ENCODE measurements at places on chromosomes 4 and X.

- DNase-seq = no peak
These were observed 266.6 kb downstream of the ZNF674 start for GRCh38 chrX:46278572-46278971.

- no peak for DNase-seq
These were observed 52.2 kb upstream of the MAMLD1 start for GRCh38 chrX:150310881-150311280.

- peak; percentile 5 for DNase-seq
These were observed 646 bp downstream of the TIGD4 start for GRCh38 chr4:152778656-152779512.

DNA sequence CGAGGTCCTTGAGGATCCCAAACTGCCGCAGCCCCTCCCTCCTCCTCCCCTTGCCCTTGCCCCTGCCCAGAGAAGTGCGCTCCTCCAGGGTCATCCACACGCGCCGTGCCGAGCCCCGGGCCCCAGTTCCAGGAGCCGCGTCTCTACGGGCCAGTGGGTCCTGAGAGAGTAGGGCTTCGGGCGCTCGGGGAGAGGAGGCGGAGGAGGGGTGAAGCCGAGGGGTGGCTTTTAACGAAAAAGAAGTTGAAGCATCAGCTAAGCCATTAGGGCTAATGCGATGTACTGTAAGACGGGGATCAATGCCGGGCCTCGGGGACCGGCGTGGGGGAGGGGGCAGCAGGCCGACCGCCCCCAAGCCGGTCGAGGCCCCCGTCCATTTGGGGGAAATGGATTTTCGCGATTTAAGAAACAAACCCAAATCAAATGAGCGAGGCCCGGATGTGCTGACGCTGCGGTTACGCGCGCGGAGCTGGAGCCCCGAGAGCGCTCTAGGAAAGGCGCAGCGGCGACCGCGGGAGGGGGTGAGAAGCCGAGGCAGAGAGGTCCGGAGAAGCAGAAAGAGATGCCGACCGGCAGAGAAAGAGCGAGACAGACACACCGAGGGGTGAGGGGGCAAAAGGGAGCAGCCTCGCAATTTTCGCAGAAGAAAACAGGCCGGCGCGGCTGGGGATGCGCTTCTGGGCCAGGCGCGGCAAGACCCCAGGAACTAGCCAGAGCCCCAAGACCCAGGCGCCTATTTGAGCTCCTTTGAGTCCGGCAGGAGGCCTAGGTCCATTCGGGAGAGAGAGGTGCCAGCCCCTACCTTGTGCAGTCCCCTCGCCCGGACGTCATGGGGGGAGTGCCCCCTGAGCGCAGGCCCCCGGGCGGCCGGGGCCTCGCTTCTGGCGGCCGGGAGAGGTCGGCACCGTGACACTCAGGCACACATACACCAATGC is 13.6 kb downstream of the HMX1 start:
- no peak for DNase-seq

DNA sequence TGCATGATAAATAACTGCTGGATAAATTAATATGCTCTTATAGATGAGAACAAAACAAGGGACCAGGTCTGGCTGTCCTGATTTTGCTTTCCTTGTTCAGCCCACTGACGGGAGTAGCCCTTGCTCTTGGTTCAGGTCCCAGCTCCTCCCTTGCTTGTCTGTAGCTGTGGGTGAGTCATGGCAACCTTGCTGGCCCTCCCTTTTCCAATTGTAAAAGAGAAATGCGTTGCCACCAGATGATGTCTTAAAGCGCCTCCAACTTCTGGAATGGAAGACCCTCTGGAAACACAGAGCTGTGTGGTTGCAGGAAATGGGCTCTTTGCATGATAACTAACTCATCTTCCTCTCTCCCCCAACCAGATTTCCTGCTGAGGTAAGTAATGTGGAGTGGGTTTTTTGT is 171.4 kb downstream of the AASDH start:
- DNase-seq = no peak

DNA sequence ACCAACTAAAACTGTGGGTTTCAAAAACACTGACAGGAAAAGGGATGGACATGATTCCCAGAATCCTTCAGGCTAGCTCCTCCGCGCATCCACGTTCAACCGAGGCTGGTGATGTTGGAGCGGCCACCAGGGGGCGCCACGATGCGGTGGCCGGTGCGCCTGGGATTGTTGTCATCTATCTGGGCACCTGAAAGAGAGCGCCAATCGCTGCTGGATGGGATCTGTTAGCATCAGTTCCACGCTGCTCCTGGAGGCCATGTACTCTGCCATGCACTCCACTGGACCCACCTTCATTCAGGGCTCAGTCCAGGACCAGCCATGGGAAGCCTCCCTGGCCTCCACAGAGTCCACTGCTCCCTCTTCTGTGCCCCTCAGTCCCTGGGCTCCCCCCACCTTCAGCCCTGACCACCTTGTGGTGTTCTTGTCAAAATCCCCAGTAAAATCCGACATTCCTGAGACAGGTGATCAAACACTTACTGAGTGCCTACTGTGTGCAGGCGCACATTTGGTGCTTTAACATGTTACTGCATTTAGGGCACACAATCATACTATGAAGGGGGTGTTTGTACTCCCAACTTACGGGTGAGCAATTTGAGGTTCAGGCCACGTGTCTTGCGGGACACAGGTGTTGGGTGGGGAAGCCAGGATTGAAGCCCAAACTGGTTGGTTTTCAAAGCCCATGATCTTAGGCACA is 71.1 kb downstream of the CRMP1 start:
- DNase-seq = no peak

DNA sequence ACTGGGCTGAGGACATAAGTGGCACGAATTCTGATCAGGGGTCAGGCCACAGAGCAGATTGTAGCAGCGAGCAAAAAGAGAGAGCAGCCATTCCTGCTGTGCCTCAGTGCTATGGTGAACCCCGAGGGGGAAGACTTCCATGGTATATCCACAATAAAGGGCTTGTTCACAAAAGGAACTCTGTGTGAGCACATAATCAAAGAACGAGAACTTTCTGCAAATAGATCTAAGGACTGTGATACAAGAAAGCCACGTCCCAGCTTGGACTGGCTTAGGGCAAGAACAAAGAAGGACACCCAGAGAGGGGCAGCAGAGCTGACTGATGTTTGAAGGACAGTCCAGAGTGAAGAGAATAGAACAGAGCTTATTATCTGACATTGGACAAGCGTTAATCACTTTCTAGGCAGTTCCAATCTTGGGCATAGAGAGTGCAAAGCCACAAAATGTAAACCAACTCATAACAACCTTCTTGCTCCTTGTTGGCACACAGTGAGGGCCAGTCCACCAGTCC is 24.0 kb downstream of the PPEF2 start:
- DNase-seq = no peak

DNA sequence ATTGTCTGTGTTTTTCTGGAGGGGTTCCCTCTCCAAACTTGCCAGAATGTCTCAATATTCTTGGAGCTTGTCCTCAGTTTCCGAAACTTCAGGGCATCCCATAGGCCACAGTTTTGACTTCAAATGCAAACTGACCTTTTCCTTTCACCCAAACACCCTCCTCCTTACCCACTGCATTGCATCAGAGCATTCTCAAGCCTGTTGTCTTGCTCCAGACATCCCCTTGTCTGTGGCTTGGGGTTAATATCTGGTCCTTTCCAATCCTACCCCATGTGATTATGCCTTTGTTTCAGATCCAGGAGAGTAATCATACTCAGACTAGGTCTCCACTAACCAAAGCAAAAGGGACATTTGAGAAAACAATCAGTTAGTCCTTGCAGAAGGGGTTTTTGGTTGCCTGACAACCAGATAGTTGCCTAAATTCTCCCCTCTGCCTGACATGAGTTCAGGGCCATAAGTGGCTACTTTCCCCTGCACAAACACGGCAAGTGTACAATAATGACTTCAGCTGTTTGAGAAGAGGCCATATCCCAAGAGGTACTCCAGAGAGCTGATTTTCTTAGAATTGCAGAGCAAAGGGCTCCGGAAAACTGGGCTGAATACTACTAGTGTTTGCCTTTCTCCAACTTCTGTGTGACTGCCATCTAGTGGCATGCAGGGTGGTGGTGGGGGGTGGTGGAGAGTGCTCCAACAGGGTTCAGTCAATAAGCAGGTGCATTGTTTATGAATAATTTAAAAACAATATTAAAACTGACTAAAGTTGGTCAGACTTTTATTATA is 130.2 kb downstream of the CHRDL1 start:
- no peak for DNase-seq

- DNase-seq = no peak
These were observed 45.2 kb downstream of the HTRA3 start for GRCh38 chr4:8314691-8315255.

- no peak for DNase-seq
These were observed 26.6 kb downstream of the NLGN3 start for GRCh38 chrX:71171110-71171801.

- no peak for DNase-seq
These were observed 26.3 kb downstream of the MAEA start for GRCh38 chr4:1315836-1316536.

DNA sequence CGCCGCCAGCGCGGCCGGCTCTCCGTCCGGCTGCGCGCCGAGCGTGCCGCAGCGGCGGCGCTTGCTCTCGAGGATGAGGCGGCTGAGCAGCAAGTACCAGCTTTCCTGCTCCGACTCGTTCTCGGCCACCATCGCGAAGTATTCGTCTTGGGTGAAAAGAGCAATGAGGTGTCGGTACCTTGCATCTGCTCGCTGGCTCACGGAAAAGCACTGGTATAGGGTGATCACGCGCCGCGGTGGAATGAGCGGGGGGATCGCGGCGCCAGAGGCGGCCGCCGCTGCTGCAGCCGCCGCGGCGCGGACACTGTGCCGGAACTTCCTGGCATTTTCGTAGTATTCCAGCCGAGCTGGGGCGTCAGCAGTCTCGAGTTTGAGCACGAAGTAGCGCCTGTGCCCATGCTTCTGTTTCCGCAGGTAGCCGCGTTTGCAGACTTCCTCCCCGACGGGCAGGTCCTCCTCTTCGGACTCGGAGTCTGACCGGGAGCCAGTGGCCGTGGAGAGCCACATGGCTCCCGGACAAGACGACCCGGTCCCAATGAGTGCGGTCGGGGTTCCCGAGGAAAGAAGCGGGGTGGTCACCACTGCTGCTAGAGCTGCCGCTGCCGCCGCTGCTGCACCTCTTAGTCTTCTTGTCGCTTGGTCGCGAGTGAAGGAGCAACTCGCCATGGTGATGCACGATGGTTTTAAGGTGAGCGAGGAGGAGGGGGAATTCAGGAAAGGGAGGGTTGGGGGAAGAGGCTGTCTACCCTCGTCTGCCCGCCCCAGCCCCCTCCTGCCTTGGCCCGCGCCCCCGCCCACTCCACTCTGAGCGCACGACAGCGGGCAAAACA is 469 bp downstream of the IRS4 start:
- no peak for DNase-seq

DNA sequence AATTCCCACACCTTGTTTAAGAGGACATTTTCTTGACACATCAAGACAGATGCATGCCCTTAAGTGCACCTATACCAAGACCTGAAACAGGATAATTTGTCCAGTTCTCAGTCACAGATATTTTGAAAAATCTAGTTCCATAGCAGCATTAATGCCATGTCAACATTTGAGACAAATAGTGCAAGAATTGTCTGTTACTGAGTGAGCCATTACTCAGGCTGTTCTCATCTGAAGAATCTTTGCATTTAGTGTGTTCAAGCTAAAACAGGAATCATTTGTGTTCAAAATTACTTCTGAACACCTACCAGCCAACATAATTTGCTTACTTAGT is 354.9 kb downstream of the KCNIP4 start:
- DNase-seq = no peak

DNA sequence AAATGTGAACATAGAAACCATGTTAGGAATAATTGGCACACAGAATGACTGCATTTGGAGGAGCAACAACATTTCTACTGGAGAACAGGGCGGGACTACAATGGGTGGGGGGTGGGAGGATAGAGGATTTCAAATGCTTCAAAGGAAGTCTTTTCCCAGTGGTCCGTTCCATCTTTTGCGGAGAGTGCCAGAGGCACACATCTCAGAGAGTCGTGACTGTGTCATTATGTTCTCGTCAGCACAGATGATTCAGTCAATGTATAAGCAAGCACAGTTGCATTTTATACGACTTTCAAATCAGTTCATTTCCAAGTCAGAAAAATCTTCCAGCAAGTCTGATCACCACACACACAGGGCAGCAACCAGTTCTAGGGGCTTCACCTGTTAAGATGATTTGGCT is 22.7 kb upstream of the GPR50 start:
- DNase-seq = no peak

DNA sequence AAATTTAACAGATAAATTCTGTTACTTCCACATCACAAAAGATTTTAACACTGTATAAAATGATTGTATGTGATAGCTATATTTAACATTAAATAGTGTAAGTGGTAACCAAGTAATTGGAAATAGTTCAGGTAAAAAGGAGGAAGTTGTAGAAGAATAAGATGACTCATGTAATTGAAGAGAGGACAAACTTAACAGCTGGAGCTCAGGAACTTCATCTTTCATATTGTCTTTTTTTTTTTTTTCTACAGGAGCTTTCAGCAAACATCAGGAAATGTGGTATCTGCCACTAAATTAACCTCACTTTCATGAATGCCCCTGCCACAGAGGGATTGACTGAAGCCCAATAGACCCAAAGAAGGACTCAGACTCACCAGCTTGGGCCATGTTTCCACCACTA is 188.4 kb upstream of the VEGFC start:
- no peak for DNase-seq

DNA sequence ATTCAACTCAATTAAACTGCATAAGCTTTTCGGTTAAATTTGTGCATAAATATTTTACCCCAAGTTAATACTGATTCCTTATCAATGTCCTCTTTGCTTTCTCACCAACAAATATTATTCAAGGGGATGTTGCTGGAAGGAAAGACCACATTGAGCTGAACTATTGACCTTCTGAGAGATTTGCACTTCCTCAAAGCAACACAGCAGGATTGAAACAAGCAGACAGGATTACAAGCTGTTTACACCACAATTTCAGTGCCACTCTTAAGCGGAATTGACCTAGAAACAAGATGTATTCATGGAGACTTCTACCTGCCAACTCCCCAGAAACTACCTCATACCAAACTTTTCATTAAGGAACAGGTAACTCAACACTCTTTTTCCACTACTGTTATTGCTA is 96.5 kb upstream of the DUSP21 start:
- no peak for DNase-seq

DNA sequence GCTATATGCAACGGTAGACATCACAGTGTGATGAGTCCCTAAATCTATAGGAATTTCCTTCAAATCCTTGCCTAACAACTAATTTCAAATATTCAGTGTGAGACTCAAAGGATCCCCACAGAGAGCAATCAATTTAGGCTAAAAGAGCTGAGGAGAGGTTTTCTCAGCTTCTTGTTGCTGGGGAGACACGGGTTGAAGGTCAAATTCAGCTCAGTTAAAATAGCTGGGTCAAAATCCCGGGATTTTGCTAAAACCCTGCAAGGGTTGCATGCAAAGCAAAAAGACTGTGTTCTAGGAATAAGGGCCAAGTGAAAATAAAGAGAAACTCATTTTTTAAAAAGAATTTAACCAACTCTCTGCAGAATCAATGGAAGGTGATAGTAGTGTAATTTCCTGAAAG is 1073.4 kb downstream of the NLGN4X start:
- no peak for DNase-seq

DNA sequence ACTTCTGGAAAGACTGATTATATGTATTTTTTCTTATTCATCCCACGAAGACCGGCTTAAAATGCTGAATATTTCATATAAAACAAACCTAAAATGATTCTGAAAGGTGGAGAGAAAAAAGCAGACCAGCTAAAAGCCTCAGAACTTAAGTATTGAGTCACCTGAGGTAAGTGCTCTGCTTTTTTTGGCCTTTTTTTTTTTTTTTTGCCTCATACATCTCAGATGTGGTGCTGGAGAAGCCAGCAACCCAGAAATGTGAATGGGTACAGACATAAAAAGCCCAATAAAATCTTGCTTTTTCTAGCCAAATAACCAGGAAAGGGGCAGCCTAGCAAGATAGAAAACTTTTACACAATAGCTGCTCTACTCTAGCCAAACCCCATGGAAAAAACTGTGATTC is 57.0 kb downstream of the RLIM start:
- no peak for DNase-seq

- no peak for DNase-seq
These were observed 1293.6 kb upstream of the TENM3 start for GRCh38 chr4:180949424-180950213.
